Right forelimb (tissue), 1 donor: ENCODE measurements at places on chromosomes 16 and 17.

DNA sequence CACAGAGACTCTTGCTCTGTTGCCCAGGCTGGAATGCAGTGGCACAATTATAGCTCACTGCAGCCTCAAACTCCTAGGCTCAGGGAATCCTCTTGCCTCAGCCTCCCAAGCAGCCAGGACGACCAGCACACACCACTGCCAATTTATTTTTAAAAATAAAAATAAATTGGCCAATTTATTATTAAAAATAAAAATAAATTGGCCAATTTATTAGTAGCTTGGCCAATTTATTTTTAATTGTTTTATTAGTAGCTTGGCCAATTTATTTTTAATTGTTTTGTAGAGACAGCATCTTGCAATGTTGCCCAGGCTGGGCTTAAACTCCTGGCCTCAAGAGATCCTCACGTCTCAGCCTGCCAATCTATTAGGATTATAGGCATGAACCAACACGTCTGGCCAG is 184.3 kb downstream of the FTO start:
- no peak for DNase-seq

GRCh38 chr17:59838052-59838916 is 54.5 kb downstream of the TUBD1 start:
- peak; percentile 65 for DNase-seq

DNA sequence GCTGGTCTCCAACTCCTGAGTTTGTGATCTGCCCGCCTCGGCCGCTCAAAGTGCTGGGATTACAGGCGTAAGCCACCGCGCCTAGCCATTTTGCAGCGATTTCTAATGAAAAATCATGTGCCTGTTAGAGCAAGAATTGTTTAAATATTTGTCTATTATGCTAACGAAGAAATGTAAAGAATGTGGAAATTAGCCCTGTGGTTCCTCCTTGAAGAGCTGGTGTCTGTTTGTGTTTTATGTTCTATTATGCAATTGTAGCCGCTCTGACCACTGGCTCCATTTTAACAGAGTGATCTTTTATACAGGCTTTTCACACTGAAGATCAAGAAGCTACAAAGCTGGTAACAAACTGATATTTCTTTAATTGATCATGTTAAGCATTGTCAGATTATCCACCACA is 217.3 kb downstream of the USP22 start:
- DNase-seq = no peak

GRCh38 chr16:72963533-72964315 is 84.2 kb downstream of the ZFHX3 start:
- DNase-seq = no peak

- DNase-seq = no peak
Observed at GRCh38 chr16:27595993-27596392, 46.0 kb downstream of the KATNIP start.

- DNase-seq = no peak
Observed at GRCh38 chr17:50213026-50214022, 11.9 kb upstream of the COL1A1 start.

DNA sequence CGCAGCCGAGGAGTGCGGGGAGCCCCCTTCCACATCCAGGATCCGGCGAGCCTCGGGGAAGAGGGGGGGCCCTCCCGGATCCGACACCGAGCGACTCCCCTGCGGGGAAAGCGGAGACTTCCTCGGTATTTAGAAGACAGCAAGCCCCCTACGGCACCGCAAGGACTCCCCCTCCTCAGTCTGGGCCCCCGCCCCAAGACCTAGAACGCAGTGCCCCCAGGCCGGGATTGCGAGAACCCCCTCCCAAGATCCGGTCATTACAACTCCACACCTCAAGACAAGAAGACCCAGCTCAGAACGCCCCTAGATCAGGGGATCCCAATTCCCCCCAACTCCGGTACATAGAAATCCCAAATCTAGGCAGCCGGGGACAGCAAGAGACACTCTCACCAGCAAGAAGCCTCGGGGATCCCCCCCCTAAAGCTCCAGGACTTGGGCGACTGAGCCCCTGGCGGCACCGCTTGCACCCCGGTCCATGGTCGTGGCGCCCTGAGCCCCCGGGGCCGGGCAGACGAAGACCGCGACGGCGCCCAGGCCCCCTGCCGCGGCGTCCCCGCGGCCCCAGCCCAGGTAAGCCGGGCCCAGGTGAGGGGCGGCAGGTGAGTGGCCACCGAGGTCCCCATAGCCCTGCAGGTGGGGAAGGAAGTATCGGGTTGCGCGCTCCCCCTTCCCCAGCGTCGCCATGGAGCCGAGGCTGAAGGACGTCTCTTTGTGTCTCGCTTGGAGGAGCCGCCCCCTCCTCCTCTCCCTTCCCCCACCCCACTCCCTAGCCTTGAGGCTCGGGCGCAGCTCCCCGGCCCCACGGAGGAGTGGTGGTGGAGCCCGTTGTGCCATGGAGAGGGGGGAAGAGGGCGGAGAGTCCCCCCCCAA is 641 bp downstream of the SBK1 start:
- DNase-seq = no peak
